ENCODE measurements at places on chromosomes 5 and 9. TPM values are rescaled to one million over a fixed set of nuclear protein-coding genes. Genes with fewer than 3 reads are reported as not detected.

Gene TIMD4
- not detected for total RNA-seq

GRCh38 chr9:105725370-105725769 is 31.0 kb downstream of the TMEM38B start:
- H3K4me3 ChIP-seq, result no peak overlapping the region
- no peaks in the 10 kb centered on the region for H3K27me3 ChIP-seq
- DNase-seq, result no peak
- peaks cover 34% of the 10 kb centered on the region for H3K36me3 ChIP-seq
- H3K27ac ChIP-seq, result no peak overlapping the region

DNA sequence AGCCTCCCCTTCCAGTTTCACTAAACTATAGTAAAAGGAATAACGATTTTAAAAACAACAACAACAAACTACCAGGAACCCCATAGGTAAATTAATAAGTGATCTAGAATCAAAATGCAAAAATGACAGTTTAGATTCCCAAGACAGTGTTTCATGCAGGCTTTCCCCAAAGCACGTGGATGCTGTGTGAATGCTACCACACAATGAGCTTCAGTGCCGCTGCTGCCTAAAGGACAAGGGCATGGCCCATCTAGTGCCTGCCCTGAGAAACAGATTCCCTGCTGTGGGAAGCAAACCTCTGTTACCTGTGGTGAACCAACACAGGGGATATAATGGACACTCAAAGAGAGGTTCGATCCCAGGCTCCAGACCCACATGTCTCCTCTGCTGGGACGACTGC is 23.7 kb upstream of the CKMT2 start:
- no peaks in the 10 kb centered on the region for H3K36me3 ChIP-seq
- H3K27ac ChIP-seq, result no peak overlapping the region
- peaks cover 36% of the 10 kb centered on the region for H3K27me3 ChIP-seq
- no peak overlapping the region for H3K4me3 ChIP-seq
- DNase-seq, result no peak

DNA sequence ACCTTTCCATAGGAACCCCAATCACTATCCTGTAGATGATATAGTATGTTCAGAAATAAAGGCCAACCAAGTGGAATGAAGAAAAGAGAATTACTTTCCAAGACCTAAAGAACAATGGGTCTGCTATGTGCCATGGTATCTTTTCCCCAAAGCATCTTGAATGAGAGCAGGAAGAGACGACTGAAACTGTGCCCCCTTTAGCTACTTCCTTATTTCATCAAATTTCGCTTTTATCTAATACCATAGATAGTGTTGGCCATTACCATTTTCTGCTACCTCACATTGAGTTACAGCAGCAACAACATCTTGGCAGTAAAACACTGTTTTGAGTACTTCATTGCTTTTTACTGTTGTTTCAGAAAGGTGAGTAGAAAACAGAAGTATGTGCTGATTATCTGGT is 266.6 kb downstream of the CD180 start:
- H3K27ac ChIP-seq, result no peak overlapping the region
- no peaks in the 10 kb centered on the region for H3K4me1 ChIP-seq
- no peak overlapping the region for H3K4me3 ChIP-seq
- H3K36me3 ChIP-seq, result no peaks in the 10 kb centered on the region
- H3K27me3 ChIP-seq, result no peaks in the 10 kb centered on the region

DNA sequence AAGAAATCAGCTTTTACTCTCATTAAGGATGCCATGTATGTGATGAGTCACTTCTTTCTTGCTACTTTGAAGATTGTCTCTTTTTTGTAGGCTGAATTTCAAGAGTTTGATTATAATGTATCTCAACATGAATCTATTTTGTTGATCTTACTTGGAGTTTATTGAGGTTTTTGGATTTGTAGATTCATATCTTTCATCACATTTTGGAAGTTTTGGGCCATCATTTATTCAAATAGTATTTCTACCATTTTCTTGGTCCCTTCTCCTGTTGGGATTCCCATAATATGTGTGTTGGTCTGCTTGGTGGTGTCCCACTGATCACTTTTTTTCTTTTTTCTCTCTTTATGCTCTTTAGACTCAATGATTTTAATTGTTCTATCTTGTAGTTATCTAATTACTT is 116.3 kb downstream of the CNTLN start:
- DNase-seq, result no peak
- no peaks in the 10 kb centered on the region for H3K36me3 ChIP-seq
- no peak overlapping the region for H3K27ac ChIP-seq
- no peaks in the 10 kb centered on the region for H3K4me1 ChIP-seq

Gene SARDH
- not detected for total RNA-seq

Gene OSTF1
- total RNA-seq, result 25.1 TPM

DNA sequence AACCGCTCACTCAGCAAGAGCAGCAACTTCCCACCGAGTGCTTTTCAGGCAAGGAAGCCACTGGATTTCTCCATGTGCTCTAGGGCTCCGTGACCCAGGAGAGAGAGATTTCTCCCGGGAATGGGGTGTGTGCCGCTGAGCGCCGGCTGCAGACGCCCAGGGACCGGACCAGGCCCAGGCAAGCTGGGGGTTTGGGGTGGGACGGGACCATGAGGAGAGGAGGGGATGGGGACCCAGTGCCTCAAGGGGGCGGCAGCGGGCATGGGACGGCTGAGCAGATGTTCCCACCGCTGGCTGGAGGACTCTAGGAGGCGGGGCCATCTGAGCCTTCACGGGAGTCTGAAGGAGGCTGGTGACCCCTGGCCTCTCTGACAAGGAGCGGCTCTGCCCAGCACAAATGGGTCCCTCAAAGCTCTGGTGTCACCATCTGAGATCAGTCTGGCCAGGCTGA is 8.5 kb downstream of the LCN9 start:
- no peak overlapping the region for H3K27ac ChIP-seq
- H3K4me1 ChIP-seq, result no peaks in the 10 kb centered on the region
- no peak overlapping the region for H3K4me3 ChIP-seq
- peaks cover 45% of the 10 kb centered on the region for H3K27me3 ChIP-seq

DNA sequence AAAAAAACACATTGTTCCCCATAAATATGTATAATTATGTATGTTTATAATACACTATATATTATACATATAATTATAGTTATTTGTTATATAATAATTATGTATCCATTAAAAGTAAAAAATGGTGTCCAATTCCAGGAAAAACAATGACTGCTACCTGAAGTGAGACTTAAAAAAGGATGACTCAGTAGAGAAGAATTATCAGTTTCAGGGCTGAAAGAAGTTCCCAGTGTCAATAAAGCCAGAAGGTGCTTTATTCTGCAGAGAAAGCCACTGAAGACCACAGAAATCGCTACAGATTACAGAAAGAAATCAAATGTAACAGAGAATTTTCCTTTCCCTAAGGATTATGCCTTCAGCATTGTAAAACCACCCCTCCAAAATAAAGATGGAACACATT is 50.9 kb downstream of the ANKRD31 start:
- no peak overlapping the region for H3K4me3 ChIP-seq
- DNase-seq, result no peak
- H3K4me1 ChIP-seq, result no peaks in the 10 kb centered on the region
- H3K27ac ChIP-seq, result no peak overlapping the region
- H3K36me3 ChIP-seq, result no peaks in the 10 kb centered on the region
- no peaks in the 10 kb centered on the region for H3K27me3 ChIP-seq

Gene TMEM174
- not detected for total RNA-seq

GRCh38 chr5:138951986-138952735 is 77.0 kb upstream of the LRRTM2 start:
- H3K4me1 ChIP-seq, result peaks cover 20% of the 10 kb centered on the region
- H3K36me3 ChIP-seq, result no peaks in the 10 kb centered on the region
- no peak overlapping the region for H3K4me3 ChIP-seq
- DNase-seq, result no peak
- H3K27me3 ChIP-seq, result no peaks in the 10 kb centered on the region
- no peak overlapping the region for H3K27ac ChIP-seq

GRCh38 chr9:93951655-93952118 is 3.5 kb downstream of the BARX1 start:
- no peak overlapping the region for H3K27ac ChIP-seq
- peaks cover 45% of the 10 kb centered on the region for H3K4me1 ChIP-seq
- H3K4me3 ChIP-seq, result no peak overlapping the region
- H3K27me3 ChIP-seq, result peaks cover 42% of the 10 kb centered on the region
- no peak for DNase-seq
- no peaks in the 10 kb centered on the region for H3K36me3 ChIP-seq
